ENCODE measurements at places on chromosomes 1 and 21.

DNA sequence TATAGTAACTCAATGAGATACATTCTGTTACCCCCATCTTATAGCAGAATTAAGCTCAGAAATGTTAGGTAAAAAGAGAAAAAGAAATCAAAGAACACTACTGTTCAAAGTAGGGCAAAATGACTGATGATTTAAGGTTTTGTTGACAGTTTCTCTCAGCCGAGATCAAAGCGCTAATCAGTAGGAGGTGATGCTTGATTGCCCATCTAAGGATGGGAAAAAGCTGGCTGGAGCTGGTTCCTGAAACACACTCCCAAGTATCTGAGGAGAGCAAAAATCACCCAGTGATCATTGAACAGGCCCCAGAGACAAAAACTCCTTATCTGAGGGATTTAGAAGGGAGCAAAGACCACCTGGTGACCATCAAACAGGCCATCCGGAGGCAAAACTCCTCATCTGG, 64.5 kb upstream of the CSF1 start:
- no peak for DNase-seq
- no peaks in the 10 kb centered on the region for H3K36me3 ChIP-seq
- H3K4me3 ChIP-seq: no peak overlapping the region
- peaks cover 5% of the 10 kb centered on the region for H3K4me1 ChIP-seq

- DNase-seq: no peak
- H3K4me3 ChIP-seq: peak overlapping the region; percentile 50
- peaks cover 96% of the 10 kb centered on the region for H3K27me3 ChIP-seq
- no peaks in the 10 kb centered on the region for H3K36me3 ChIP-seq
- no peak overlapping the region for H3K27ac ChIP-seq
- H3K4me1 ChIP-seq: peaks cover 17% of the 10 kb centered on the region
Observed at GRCh38 chr1:220877377-220878095, 1.7 kb upstream of the HLX start.

- peaks cover 13% of the 10 kb centered on the region for H3K4me1 ChIP-seq
- no peaks in the 10 kb centered on the region for H3K36me3 ChIP-seq
- H3K27me3 ChIP-seq: no peaks in the 10 kb centered on the region
- H3K27ac ChIP-seq: no peak overlapping the region
Observed at GRCh38 chr1:117346206-117346928, 20.9 kb upstream of the MAN1A2 start.

DNA sequence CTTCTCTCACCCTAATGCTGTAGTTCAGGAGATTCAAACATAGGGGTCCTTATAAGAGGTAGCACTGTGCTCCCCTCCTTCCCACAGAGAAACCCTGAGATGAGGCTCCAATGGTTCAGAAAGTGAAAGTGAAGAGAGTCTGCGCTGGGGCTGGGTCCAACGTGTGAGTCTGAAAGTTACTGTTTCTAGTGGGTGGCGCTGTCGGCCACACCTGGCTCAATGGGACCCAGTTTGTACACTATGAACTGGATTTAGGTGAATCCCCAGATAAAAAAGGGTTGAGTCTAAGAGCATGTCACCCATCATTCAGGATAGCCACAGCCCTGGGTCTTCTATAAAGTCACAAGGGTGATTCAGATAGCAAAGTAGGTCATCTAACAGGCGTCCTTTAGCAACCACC, 2.8 kb downstream of the SMCP start:
- H3K4me1 ChIP-seq: no peaks in the 10 kb centered on the region
- DNase-seq: no peak
- H3K27me3 ChIP-seq: no peaks in the 10 kb centered on the region
- no peak overlapping the region for H3K4me3 ChIP-seq
- H3K27ac ChIP-seq: no peak overlapping the region
- no peaks in the 10 kb centered on the region for H3K36me3 ChIP-seq

DNA sequence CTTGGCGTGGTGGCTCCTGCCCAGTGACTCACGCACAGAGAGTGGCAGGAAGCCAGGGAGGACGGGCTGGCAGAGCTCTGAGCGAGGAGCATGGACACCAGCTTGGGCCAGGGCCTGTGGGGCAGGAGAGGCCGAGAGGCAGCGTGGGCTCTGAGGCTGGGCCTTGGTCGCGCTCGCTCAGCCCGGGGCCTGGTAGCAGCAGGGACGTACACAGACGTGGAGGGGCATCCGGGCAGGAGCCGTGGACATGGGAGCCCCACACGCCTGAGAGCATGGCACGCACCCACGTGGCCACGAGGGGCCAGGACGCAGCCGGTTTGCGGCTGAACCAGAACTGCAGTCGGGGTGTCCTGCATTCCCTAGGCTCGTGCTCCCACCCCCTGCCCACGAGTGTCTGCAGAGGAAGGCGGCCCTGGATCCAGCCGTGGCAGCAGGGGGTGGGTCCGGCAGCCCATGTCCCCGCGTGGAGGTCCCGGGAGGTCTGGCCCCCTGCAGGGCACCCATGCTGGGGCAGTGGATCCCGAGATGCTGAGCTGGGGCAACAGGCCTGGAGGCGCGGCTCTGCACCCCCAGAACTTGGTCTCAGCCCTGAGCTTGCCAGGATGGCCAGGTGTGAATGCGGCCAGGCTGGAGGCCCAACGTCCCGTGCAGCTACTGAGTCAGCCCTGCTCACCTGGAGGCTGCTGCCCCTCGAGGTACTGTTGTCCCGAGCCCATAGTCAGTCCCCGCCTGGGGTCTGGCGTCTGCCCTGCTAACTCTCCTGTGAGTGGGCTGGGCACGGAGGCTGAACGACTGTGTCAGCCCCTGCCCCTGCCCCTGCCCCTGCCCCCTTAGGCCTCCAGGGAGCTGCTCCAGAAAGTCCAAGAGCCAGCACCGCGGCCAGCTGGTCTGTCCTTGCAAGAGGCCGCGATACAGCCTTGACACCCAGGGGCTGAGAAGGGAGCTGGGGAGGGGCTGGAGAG, 61.6 kb downstream of the SLX9 start:
- no peaks in the 10 kb centered on the region for H3K27me3 ChIP-seq
- no peak overlapping the region for H3K4me3 ChIP-seq
- no peak overlapping the region for H3K27ac ChIP-seq
- no peak for DNase-seq
- H3K4me1 ChIP-seq: peaks cover 8% of the 10 kb centered on the region
- H3K36me3 ChIP-seq: peaks cover under 1% of the 10 kb centered on the region

DNA sequence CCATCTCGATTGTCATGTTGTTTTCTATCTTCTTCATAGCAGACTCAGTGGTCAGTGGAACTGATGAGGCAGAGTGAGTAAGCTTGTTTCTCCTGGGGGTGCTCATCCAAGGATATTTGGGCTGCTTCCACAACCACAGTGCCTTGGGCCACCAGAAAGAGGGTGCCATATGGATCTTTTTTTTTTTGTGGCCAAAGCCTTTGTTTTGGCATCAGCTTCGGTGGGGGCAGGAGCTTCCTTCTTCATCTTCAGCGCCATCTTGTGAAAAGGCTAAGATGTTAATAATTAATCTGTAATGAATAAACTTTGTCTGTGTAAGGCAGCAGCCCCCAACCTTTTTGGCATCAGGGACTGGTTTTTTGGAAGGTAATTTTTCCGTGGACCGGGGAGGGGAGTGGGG, 6.6 kb upstream of the PLPP3 start:
- H3K27me3 ChIP-seq: no peaks in the 10 kb centered on the region
- peaks cover 17% of the 10 kb centered on the region for H3K4me1 ChIP-seq
- H3K4me3 ChIP-seq: no peak overlapping the region

DNA sequence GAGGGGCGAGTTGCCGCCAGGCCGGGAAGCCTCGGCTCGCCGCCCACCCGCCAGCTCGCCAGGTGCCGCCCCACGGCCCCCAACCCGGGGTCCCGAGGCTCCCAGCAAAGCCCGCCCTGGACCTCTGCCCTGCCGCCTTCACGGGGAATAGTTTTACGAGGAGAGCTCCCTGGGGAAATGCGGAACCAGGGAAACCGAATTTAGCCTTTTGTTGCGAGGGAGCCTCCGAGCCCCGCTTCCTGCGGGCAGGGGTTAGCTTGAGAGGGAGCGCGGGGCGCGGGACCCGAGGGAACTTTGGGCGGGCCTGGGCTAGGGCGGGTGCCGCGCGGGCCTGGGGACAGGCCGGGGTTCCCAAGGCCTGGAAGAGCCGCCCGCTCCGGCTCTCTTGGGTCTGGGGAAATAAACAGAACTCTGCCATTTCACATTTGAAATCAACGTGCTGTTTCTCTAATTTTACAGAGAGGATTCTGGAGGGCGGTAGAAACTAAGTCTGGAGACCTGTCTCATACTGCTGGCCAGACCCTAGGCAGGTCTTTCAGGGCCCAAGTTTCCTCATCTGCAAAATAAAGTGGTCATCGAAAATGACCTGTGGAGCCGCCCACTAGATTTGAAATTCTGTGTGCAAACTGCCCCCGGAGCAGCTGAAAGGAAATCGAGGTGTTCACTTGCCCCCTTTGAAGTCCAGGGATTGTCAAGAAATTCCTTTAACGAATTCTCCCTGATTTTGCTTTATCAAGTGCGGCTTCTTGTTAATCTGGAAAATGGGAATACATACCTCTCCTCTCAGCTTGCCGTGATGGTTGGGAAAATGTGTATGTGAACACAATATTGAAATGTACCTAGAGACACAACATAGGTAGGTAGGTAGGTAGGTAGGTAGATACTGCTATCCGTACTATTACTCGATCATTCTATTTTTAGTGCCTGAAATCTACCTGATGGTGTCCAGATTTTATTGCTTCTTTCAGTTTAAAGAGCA, 749 bp upstream of the GLUL start:
- H3K27ac ChIP-seq: peak overlapping the region; percentile 94
- DNase-seq: no peak
- H3K4me1 ChIP-seq: peaks cover 49% of the 10 kb centered on the region

Data from mesothelial cell of epicardium (in vitro differentiated cells).